B cell (primary cell): ENCODE measurements at places on chromosomes 4 and X. TPM values are rescaled to one million over a fixed set of nuclear protein-coding genes. Genes with fewer than 3 reads are reported as not detected.

The PFKFB1 gene
- 0.47 and 0.56 TPM in 2 replicates for total RNA-seq

The DCAF8L2 gene
- total RNA-seq, result not detected in 2 replicates

The NOCT gene
- total RNA-seq, result 2.6 and 3.0 TPM in 2 replicates

The SSX2B gene
- total RNA-seq, result not detected in 2 replicates

The UGT8 gene
- 23.2 and 24.0 TPM in 2 replicates for total RNA-seq

The SLC4A4 gene
- not detected in 2 replicates for total RNA-seq

The LPAR4 gene
- total RNA-seq, result 0.12 TPM in 1 of 2 replicates, not detected in the other

The CSN1S1 gene
- not detected in 2 replicates for total RNA-seq

The SRPK3 gene
- not detected in 2 replicates for total RNA-seq

The JADE3 gene
- 22.2 and 23.4 TPM in 2 replicates for total RNA-seq

The SHROOM3 gene
- total RNA-seq, result 0.91 and 1.1 TPM in 2 replicates

The SHOX gene
- total RNA-seq, result not detected in 2 replicates

The ADAD1 gene
- not detected in 2 replicates for total RNA-seq

The EGFL6 gene
- not detected in 2 replicates for total RNA-seq

The SASH3 gene
- 240 and 264 TPM in 2 replicates for total RNA-seq
